Astrocyte (in vitro differentiated cells and primary cell): ENCODE measurements at places on chromosomes 1 and 21. TPM values are rescaled to one million over a fixed set of nuclear protein-coding genes. Genes with fewer than 3 reads are reported as not detected.
A peak's percentile ranks its signal among the peaks of the same experiment; 100 is the strongest.

TRIM67 gene
- total RNA-seq, result 0.89 and 1.1 TPM in 2 replicates

GRCh38 chr1:11279630-11280029 is 6.6 kb downstream of the UBIAD1 start:
- H3K27ac ChIP-seq, result no peak overlapping the region
- DNase-seq, result no peak
- no peak overlapping the region for H3K4me3 ChIP-seq
- H3K27me3 ChIP-seq, result no peaks in the 10 kb centered on the region

DNA sequence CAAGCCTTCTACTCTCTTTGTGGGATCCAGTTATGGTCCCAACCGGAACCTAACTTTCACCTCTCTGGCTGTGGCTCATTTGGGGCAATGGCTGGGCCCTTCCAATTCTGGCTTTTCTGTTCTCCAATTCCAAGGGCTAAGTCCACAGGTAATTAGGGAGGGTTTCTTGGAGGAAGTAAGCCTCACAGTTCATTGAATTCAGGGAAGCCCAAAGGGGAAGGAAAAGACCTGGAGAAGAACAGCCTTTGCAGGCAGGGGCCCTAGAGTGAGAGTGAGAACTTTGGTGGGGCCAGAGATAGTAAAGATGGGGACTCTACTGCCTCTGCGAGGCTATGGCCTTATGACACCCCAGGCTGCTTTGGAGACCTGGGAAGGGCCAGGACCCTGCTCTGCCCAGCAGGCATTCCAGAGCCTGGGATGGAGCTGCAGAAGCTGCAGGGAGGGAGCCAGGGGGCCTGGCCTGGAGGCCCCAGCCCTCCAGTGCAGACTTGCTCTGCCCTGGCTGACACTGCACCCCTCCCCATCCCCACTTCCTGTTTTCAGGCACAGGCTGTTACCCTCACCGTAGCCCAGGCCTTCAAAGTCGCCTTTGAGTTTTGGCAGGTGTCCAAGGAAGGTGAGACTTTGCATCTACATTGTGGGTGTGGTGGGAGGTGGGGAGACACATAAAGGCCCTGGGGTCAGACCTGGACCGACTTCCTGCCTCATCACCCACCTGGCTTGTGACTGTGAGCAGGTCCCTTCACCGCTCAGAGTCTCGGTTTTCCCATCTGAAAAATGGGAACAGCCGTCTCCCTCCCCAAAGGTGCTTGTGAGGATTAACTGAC is 18.9 kb downstream of the LDLRAP1 start:
- no peak for DNase-seq
- H3K27me3 ChIP-seq, result no peaks in the 10 kb centered on the region
- H3K4me3 ChIP-seq, result no peak overlapping the region

DNA sequence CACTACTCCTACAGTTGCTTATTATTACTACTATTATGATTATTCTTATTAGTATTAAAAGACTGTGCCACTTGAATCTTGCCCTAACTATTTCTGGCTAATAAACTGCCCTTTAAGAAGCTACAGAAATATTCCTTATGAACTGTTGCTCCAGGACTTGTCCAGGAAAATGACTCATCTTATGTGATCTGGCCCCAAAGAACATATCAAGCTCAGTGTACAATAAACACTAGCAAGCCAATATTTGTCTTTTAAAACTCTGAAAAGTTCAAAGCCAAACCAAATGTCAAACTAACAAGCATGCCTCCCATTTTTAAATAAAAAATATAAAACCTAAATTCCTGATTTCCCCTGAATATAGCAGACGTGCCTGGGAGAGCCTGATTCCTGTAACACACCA is 88.7 kb upstream of the SIM2 start:
- H3K4me1 ChIP-seq, result peaks cover 9% of the 10 kb centered on the region
- DNase-seq, result no peak
- H3K27ac ChIP-seq, result no peak overlapping the region
- peaks cover 7% of the 10 kb centered on the region for H3K27me3 ChIP-seq
- H3K4me3 ChIP-seq, result no peak overlapping the region
- no peaks in the 10 kb centered on the region for H3K36me3 ChIP-seq

LRRIQ3 gene
- 0.19 and 0.52 TPM in 2 replicates for total RNA-seq

GRCh38 chr1:220809704-220810103 is 23.0 kb downstream of the MTARC1 start:
- DNase-seq, result no peak
- no peak overlapping the region for H3K27ac ChIP-seq
- H3K27me3 ChIP-seq, result no peaks in the 10 kb centered on the region
- H3K36me3 ChIP-seq, result no peaks in the 10 kb centered on the region
- H3K4me3 ChIP-seq, result no peak overlapping the region

GRCh38 chr1:93965256-93965655 is 56.0 kb upstream of the GCLM start:
- peaks cover 18% of the 10 kb centered on the region for H3K4me1 ChIP-seq
- H3K27me3 ChIP-seq, result no peaks in the 10 kb centered on the region
- H3K27ac ChIP-seq, result no peak overlapping the region
- DNase-seq, result no peak
- no peak overlapping the region for H3K4me3 ChIP-seq

GRCh38 chr21:31132574-31133242 is 94.4 kb upstream of the KRTAP19-8 start:
- no peak overlapping the region for H3K27ac ChIP-seq
- no peaks in the 10 kb centered on the region for H3K4me1 ChIP-seq
- H3K4me3 ChIP-seq, result no peak overlapping the region
- no peaks in the 10 kb centered on the region for H3K27me3 ChIP-seq
- H3K36me3 ChIP-seq, result no peaks in the 10 kb centered on the region

DNA sequence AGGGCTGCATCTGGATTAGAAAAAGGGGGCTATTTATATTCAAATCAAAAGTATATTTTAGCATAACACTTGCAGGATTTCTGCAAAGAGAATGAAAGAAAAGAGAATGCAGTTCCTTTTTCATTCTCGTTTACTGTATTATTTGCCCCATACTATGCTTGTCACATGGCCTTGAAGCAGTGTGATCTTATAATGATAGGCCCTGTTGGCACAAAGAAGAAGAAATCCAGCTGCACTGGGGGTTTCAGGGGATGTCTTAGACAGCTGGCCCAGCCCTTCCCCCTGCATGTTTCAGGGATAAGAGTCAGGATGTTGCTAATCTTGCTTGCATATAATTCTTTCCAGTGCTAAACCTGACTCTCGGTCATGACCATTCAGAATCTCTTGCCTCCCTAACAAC is 369.5 kb downstream of the SEC16B start:
- no peak overlapping the region for H3K27ac ChIP-seq
- no peaks in the 10 kb centered on the region for H3K4me1 ChIP-seq
- no peaks in the 10 kb centered on the region for H3K36me3 ChIP-seq
- H3K27me3 ChIP-seq, result no peaks in the 10 kb centered on the region

SGIP1 gene
- total RNA-seq, result 4.4 and 8.8 TPM in 2 replicates

DNA sequence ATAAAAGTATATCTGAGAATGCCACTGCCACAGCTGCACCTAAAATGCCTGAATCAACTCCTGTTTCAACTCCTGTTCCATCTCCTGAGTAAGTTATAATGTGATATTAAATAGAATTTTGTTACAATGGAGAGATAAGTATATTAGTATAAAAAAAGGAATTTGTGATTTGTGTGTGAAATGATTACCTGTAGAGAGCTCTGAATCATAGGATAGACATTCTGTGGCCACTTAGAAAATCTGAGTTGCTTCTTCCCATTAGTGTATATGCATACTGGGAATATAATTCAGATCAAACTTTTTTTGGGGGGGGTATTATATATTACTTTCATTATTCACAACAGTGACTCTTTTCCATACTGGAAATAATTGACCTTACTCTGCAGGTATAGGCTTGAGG is 52.9 kb downstream of the SUCO start:
- H3K27me3 ChIP-seq, result no peaks in the 10 kb centered on the region
- H3K4me1 ChIP-seq, result peaks cover 27% of the 10 kb centered on the region
- peak; percentile 36 for DNase-seq
- H3K27ac ChIP-seq, result peak overlapping the region; percentile 48
- H3K36me3 ChIP-seq, result peaks cover 12% of the 10 kb centered on the region
- no peak overlapping the region for H3K4me3 ChIP-seq

REN gene
- total RNA-seq, result not detected in 2 replicates

HCN3 gene
- 3.4 and 3.6 TPM in 2 replicates for total RNA-seq

DNA sequence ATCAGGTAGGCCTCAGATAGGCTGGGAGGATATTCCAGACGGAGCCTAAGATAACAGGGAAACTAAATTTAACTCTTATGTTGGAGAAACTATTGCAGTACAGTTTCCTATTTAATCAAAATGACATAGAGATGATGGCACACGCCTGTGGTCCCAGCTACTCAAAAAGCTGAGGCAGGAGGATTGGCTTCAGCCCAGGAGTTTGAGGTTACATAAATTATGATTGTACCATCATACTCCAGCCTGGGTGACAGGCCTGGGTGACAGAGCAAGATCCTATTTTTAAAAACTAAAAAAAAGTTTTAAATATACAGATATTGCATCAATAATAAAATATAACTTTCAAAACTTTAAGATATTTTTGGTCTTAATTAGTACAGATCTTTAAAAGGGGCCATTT is 25.2 kb upstream of the TAL1 start:
- no peak overlapping the region for H3K27ac ChIP-seq
- H3K36me3 ChIP-seq, result peaks cover 10% of the 10 kb centered on the region
- no peak overlapping the region for H3K4me3 ChIP-seq
- DNase-seq, result no peak
- H3K4me1 ChIP-seq, result no peaks in the 10 kb centered on the region

ASH1L gene
- total RNA-seq, result 29.9 and 31.1 TPM in 2 replicates

DNA sequence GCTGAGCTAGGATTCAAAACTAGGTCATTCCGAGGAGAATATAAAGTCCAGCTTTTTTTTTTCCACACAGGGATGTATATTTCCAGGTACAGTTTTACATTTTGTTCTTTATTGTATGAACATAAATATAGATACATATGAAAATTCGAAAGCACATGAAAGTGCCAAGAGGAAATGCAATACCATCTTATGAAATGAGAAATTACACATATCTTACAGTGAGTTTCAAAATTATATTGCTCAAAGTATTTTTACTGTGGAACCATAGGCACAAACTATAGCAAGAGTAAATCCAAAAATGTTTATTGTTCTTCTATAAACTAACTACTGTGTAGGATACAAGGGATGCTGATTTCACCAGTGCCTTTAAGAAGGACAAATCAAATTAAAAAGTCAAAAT is 39.0 kb downstream of the PTPRC start:
- H3K4me1 ChIP-seq, result peaks cover 17% of the 10 kb centered on the region
- no peak overlapping the region for H3K27ac ChIP-seq
- no peaks in the 10 kb centered on the region for H3K36me3 ChIP-seq
- H3K27me3 ChIP-seq, result no peaks in the 10 kb centered on the region
- DNase-seq, result no peak

DNA sequence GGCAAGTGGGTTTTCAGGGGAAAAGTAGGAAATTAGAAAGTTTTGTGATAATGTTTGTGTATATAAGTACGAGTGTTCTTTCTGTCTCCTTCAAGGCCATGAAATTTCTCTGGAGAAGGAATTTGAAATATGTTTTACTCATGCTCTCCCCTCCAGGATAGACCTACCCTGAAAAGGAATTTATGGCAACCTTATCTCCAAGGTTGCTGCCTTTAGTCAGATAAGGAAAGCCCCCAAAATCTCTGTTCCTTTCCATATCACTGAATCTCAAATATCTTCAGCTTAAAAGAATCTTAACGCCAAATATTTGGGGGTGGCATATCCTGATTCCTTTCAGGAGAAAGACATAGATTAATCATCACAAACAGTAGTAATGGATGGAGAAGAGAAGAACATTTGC is 499 bp upstream of the C4BPB start:
- no peak overlapping the region for H3K27ac ChIP-seq
- no peaks in the 10 kb centered on the region for H3K36me3 ChIP-seq
- H3K4me3 ChIP-seq, result no peak overlapping the region
- DNase-seq, result peak; percentile 54

- H3K4me1 ChIP-seq, result peaks cover 9% of the 10 kb centered on the region
- no peak overlapping the region for H3K4me3 ChIP-seq
- no peak overlapping the region for H3K27ac ChIP-seq
- peaks cover 26% of the 10 kb centered on the region for H3K27me3 ChIP-seq
- no peaks in the 10 kb centered on the region for H3K36me3 ChIP-seq
- no peak for DNase-seq
These were observed 26.4 kb upstream of the RNF187 start for GRCh38 chr1:228460821-228461220.

GRCh38 chr1:39317111-39317510 is 112.6 kb downstream of the MACF1 start:
- no peaks in the 10 kb centered on the region for H3K4me1 ChIP-seq
- H3K27me3 ChIP-seq, result no peaks in the 10 kb centered on the region
- no peak for DNase-seq
- no peak overlapping the region for H3K4me3 ChIP-seq

DNA sequence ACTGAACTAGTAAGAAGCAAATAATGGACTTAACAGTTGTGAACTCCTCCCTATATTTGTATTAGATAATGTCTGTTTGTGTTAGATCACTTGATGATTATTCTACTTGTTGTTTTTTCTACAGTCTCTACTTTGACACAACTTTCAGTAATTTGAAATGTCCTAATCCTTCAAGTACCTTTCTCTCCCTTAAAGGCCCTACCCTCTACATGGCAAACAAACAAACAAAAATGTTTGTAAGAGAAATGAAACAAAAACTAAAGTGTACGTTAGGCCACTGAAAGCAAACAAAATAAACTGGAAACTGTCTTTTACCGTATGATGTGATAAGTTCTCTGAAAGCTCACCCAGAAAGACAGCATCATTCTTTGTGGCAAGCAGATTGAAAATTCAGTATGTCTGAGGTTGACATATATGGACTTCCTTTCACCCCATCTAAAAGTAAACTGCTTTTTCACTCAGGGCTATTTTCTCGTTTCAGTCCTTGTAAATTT is 255.9 kb upstream of the SNX7 start:
- no peaks in the 10 kb centered on the region for H3K4me1 ChIP-seq
- H3K27ac ChIP-seq, result no peak overlapping the region
- no peaks in the 10 kb centered on the region for H3K36me3 ChIP-seq
- DNase-seq, result no peak

GRCh38 chr1:34166625-34167361 is 1.8 kb upstream of the CSMD2 start:
- peak; percentile 16 for DNase-seq
- H3K4me3 ChIP-seq, result peak overlapping the region; percentile 55
- peaks cover 20% of the 10 kb centered on the region for H3K4me1 ChIP-seq
- H3K27ac ChIP-seq, result no peak overlapping the region

GRCh38 chr1:190908691-190909090 is 431.0 kb upstream of the BRINP3 start:
- H3K27ac ChIP-seq, result no peak overlapping the region
- DNase-seq, result peak; percentile 41
- H3K4me1 ChIP-seq, result peaks cover 5% of the 10 kb centered on the region
- H3K36me3 ChIP-seq, result no peaks in the 10 kb centered on the region

- H3K4me1 ChIP-seq, result peaks cover 17% of the 10 kb centered on the region
- no peak overlapping the region for H3K4me3 ChIP-seq
- peak overlapping the region; percentile 44 for H3K27ac ChIP-seq
- H3K27me3 ChIP-seq, result no peaks in the 10 kb centered on the region
These were observed 51.4 kb upstream of the RGS1 start for GRCh38 chr1:192524223-192524622.

LIN28A gene
- total RNA-seq, result 16.7 and 43.7 TPM in 2 replicates

TMCO4 gene
- total RNA-seq, result 1.8 and 2.4 TPM in 2 replicates

GRCh38 chr1:235888119-235888643 is 21.5 kb upstream of the LYST start:
- H3K27ac ChIP-seq, result no peak overlapping the region
- H3K36me3 ChIP-seq, result no peaks in the 10 kb centered on the region
- no peaks in the 10 kb centered on the region for H3K27me3 ChIP-seq
